Stimulated activated naive B cell treated with anti-CD40 and anti-IgM and Interleukin-4, amounts not matched to agents 10 μg/mL and 1 μg/mL and 100 μg/mL, for 72 hours (primary cell): ENCODE measurements at places on chromosomes 2 and 18.

GRCh38 chr2:170711774-170712652 is 3.1 kb upstream of the SP5 start:
- no peak for DNase-seq

DNA sequence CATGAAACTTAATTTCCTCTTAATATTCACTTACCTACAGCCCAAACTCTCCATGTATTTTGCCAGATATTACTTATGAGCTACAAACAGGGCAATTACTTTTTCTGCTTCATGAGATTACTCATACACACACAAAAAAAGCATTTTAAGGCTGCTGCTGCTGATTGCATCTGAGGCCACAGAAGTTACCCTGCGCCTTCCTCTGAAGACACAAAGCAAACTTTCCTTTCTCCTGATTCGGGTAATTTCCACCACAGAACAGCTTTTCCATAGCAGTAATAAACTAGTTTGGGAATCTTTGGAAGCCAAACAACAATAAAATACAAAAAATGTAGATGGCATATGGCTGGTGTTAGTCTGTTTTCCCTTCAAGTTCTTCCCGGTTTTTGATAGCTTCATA is 6.2 kb downstream of the TTC32 start:
- DNase-seq: no peak

DNA sequence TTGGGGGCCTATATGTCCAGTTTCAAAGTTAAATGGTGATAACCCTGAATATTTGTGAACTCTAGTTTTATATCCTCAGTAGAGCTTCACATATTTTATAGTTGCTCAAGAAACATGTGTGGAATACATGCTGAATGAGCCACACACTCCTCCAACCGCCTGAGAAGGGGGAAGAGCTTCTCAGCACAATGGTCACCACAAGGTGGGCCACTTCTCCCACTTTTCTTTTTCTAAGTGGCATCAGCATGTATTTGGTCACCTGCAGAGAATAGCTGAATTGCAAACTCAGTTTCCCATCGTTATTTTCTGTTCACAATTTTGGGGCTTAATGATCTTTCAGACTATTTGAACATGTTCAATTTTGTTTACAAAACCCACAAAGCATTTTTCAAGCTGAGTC is 340.5 kb downstream of the PARD3B start:
- DNase-seq: no peak

GRCh38 chr18:58805467-58806187 is 59.0 kb upstream of the ZNF532 start:
- no peak for DNase-seq

DNA sequence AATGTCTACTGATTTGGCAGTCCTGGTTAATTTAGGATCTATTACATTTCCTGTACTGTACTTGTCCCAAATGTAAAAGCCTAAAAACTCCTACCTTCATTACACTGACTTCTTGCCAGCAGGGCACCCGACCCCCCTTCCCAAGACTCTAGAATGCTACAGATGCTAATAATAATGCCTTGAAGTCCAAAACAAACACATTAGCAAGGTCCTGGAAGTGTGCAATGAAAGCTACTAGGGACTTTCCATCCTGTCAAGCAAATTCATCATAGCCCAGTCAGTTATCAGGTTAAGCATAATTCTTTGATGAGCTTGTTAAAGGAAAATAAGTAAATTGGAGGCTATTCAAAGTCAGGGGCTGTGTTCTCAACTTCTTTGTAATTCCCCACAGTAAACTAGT is 115.3 kb upstream of the RBBP8 start:
- DNase-seq: no peak

DNA sequence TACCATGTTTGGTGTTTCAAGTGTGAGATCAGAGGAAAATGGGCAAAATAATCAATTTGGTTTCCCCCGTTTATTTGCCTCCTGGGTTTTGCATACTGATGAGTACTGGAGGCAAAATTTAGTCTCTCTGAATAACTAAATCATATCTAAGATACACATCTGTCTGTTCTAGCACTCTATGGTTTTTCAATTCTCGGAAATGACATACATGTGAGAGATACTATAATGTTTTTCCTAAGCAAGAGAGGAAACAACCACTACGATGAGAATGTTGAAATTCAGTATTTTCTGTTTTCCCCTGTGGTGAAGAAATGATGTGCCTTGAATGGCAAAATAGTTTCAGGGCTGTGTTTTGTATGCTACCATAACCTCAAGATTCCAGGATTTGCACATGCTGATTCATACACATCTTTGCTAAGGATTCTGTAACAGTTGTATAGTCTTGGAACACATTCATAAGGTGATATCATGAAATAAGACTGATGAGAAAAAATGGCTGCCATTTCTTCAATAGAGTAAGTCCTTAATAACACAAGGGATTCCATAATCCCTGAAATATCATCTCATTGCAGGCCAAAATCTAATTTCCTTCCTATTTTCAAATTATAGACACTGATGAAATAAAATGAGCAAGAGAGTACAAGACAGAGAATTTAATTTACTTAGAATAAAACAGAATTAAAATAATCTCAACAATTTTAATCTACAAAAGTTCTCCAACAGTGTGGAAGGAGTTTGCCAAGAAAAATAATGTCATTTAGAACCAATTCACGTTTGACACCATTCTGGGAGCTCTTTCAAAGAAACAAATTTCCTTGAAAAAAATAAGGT is 316.6 kb downstream of the FIGN start:
- DNase-seq: no peak

DNA sequence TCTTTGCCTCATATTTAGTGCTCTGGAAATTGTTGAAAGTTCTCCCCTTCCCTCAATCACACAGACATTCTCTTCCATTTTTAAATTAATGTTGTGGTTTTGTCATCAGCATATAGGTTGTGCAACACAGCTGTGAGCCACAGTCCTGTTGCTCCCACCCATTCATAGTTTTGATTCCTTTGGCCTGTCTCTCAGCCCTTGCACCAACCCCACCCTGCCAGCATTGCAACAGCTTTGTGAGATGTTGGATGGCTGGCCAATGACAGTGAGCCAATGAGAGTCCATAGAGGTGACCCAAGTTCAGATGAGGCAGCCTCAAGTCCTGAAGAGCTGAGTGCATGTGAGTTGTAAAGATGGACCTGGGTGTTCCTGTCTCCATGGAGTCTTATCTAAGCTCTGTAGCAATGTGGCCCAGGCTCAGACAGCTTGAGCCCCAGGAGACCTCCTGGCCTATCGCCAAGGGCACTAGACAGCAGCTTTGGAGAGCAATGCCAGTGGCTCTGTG is 775.5 kb downstream of the RNF144A start:
- no peak for DNase-seq

DNA sequence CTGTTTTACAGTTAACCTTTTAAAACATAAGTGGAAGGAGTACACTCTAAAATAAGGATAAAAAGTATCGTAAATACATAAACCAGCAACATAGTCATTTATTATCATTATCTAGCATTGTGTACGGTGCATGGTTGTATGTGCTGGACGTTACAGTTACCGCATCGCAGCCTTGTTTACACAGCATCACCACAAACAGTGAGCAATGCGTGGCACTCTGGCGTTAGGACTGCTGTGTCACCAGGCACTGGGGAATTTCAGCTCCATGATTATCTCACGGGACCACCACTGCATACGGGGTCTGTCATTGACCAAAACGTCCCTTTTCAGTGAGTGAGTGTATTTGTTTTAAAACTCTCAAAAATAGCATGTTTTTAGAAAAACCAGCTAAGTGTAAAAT is 103.0 kb upstream of the SNTG2 start:
- DNase-seq: no peak

GRCh38 chr18:59616501-59616900 is 80.7 kb downstream of the CCBE1 start:
- no peak for DNase-seq

- DNase-seq: no peak
Observed at GRCh38 chr2:200168641-200169555, 137.6 kb upstream of the SPATS2L start.

DNA sequence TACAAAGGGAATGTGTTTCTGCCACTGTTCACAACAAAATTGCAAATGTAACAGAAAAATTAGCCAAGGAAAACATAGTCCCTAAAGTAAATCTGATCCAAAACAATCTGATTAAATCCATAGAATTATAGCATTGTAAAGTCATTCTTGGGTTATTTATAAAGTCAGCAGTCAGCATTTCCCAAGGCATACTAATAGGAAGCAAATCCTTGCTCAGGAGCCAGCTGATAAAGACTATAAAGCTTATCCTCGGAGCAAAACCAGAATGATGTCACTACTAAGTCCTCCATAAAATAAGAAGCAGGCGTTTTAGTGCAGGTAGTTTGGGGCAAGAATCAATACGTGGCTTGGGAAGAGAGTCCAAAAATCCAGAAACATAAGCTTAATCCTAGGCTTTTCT is 67.3 kb upstream of the CSRNP3 start:
- no peak for DNase-seq

GRCh38 chr2:178863130-178863855 is 56.1 kb upstream of the TTN start:
- no peak for DNase-seq

DNA sequence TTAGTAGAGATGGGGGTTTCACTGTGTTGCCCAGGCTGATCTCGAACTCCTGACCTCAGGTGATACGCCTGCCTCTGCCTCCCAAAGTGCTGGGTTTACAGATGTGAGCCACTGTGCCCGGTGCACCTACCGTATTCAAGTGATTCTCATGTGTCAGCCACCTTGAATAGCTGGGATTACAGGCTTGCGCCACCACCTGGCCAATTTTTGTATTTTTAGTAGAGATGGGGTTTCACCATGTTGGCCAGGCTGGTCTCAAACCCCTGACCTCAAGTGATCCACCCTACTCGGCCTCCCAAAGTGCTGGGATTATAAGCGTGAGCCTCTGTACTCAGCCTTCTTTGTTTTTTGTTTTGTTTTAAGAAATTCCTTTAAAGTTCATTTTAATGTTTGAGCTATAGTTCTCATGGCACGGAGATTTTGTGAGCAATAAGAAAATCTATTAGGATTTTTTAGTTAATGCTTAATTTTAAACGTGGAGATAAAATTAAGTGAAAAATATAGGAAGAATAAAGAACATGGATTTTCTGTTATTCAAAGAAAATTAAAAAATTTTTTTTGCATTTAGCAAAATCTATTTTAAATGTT is 242.6 kb downstream of the PHLPP1 start:
- DNase-seq: peak; percentile 49

DNA sequence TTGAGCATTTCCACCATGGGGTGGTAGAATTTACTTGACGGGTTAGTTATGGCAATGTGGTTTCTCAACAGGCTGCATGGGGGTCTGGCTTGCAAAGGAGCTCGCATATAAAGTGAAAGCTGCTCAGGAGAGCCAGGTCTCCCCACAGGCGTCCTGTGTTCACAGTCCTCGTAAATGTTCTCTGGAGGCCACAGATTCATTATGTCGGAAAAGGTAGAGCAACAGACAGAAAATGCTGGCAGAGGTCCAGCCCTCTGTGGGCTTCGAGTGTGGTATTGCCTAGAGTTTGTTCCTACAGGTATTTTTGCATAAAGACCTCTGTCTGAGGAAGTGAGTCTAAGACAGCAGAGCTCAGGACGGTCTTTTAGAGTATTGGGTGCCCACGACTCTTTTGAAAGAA is 96.4 kb downstream of the CDCA7 start:
- no peak for DNase-seq

DNA sequence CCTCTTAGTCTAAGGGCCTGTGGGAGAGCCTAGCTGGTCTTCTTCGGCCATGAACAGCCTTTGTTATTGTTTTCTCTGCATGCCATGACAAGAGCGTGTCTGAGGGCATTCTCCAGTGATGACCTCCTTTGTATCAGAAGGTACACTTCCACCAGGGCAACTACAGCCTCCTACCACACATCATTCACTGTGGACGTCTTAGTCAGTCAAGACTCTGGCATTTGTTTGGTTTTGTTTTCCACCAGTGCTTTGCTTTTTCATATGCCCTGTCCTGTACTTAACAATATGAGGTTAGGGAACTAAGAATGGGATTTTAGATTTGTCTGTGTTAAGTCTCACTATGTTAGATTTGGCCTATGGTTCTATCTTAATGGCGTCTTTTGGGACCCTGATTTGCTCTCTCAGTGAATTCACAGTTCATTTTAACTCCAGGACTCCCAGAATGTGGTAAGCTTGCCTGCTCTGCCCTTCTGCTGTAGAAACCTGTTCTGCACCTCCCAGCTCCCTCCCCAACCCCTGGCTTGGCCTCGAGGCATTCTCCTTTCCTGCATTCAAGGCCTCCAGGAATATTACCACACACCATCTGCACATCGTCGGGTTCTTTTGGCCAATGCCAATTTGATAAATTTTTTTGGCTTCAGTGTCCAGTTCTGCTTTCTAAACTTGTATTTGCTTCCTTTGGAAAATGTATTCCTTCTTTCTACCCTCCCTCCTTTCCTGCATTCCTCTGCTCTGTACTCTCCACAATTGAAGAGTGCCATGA is 42.8 kb upstream of the IL1R1 start:
- DNase-seq: no peak
